ENCODE measurements at places on chromosomes 5 and 9.

GRCh38 chr9:72509053-72509452, 12.4 kb upstream of the TMC1 start:
- DNase-seq = no peak

DNA sequence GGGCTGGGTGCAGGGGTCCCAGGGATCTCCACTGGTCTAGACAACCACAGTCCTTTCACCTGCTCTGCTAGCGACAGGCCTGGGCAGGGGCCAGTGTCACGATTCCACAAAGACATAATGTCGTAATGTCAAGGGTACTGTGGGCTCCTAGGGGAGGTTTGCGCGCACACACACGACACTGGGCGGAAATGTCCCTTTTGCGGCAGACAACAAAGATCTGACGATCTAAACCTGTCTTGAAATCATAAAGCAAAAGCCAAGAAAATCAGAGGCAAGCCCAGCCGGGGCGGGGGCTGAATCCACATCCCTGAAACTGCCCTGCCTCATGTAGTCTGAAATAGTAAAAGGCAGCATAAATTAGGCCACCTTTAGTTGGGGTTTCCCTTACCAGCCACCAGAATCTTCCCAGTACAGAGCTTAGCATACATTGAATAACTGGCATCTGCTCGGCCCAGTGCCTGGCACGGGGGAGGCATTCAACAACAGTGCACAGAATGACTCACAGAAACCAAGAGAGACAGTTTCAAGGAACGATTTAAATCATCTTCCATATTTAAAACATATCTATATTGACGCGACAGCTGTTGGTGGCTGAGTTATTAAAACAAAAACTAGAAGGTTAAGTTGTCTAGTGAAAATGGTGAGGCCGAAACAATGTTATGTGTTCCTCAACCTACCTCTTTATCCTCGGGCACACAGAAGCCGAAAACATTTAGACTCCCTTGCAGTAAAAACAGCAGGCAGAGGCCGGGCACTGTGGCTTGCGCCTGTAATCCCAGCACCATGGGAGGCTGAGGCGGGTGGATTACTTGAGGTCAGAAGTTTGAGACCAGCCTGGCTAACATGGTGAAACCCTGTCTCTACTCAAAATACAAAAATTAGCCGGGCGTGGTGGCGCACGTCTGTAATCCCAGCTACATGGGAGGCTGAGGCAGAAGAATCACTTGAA, 151.0 kb downstream of the MYO10 start:
- no peak for DNase-seq

DNA sequence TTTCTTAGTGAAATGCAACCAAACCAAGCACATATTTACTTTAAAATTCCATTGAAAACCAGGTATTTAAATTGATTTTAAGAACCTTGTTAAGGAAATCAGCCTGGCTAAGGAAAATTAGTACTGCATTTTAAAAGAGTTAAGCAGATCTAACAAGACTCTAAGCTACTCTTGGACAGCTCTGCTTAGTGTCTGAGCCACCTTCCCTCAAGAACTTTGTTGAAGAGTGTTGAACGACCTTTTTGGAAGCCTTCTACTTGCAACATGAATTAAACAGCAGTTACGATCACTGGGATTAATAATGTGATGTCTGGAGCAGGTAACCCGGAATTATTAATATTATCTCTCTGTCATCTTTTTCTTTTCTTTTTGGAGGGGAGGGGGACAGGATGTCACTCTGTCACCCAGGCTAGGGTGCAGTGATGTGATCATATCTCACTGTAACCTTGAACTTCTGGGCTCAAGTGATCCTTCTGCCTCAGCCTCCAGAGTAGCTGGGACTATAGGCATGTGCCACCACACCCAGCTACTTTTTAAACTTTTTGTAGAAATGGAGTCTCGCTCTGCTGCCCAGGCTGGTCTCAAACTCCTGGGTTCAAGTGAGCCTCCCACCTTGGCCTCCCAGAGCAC, 74.7 kb downstream of the ANKRD55 start:
- DNase-seq = no peak

DNA sequence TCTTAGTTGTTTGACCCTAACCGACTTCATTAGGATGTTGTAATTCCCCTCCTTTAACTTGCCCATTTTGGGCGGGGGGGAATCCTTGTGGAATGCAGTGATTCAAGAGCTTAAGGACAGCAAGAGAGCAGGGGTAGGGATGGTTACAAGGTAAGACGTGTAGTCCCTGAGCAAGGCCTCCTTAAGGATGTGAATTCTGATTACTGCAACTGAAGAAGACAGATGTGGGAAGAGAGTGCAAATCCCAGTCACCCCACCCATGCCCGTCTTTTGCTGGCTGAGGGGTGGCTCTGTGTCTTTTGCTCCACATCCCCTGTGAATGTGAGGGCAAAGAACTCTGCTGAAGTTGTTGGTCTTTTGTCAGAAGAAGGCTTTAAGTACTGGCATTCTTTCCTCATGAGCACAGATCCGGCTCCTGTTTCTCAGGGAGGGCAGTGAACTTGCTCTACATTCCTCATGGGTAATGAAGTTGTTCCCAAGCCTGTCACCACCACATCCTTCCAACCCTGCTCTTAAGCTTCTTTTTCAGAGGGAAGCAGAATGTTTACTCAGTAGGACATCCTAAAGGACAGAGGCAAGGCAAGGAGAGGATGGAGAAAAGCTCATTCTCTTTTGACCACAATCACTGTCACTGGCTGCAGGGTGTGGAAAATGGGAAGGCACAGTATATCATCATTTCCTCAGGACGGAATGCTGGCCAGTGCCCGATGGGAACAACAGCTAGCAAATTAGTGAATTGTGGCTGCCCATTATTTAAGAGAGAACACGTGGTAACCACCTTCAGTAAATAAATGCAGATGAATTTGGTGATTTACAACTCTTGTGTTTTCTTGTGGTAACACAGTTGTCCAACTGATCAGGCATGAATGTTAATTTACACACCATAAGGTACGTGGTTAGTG, 61.5 kb downstream of the RAI14 start:
- DNase-seq = no peak

GRCh38 chr5:160837749-160838593, 14.0 kb downstream of the ATP10B start:
- no peak for DNase-seq

DNA sequence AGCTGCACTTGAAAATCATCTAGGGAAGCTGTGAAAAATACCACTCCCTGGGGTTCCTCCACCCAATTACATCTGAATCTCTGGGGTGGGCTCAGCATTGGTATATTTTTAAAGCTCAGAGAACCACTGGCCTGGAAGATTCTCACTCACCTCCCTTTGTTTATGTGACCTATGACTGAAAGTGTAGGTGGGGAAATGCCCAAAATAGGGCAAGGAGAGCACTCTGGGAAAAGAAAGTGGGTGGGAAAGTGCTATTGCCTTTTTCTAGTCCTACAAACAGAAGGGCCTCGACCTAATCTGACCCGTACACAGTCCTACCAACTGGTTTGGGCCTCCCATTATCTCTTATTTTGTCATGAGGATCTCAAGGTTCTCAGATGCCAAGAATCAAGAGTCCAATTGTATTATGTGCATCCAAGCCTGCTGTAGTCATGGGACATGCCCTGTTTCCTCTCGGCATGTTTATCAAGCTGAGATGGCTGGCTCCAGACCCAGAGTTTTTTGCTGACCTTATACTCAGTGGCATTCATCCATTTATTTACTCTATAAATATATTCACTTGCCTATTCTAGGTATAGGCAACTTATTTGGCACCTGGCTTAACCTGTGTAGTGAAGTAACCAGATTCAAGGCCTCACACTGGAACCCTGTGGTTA, 483.7 kb downstream of the ENC1 start:
- DNase-seq = no peak

GRCh38 chr5:99034336-99034735, 105.5 kb upstream of the CHD1 start:
- no peak for DNase-seq

DNA sequence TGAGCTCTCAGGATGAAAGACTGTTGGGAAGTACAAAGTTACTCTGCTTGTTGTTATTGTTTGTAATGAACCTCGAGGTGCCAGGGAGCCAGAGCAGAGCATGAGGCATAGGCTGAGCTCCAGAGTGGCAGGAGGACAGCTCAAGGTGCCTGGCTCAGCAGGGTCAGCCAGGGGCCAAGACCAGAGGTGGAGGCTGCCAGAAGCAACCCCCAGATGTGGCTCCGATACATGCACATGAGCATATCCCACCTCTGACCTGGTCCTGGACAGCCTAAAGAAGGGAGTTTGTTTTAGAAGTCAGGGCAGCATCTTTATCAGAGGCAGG, 105.6 kb downstream of the PSD2 start:
- DNase-seq = no peak

DNA sequence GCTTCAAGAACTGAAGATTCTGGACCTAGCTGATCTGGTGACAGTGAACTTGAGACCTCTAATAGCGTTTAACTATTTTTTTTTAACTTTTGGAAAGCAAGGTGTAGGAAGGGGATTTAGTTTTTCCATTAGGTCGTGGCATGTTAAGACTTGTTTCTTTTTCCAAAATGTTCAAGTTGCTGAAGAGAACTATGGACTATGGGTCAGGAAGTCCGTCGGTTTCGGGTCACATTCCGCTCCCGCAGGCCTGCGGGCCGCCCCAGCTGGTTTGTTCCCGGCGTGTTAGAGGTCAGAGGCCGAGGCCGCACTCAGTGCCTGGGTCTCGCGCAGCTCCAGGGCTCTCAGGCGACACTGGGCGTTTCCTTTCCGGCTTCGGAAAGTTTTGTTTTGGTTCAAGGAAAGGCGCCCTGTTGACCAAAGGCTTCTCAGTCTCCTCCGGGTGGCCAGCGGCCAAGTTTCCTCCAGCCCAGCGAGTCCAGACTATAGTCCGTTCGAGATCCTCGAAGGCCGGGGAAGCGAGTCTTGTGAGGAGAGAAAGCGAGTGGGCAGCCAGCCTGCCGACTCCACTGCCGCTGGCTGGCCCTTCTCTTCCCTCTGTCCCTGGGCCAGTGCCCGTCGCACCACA, 586 bp upstream of the FCHO2 start:
- DNase-seq = no peak

GRCh38 chr9:5644501-5644900, 15.6 kb downstream of the RIC1 start:
- DNase-seq = no peak

- no peak for DNase-seq
These were observed 372.8 kb upstream of the RFX3 start for GRCh38 chr9:3898461-3899218.

DNA sequence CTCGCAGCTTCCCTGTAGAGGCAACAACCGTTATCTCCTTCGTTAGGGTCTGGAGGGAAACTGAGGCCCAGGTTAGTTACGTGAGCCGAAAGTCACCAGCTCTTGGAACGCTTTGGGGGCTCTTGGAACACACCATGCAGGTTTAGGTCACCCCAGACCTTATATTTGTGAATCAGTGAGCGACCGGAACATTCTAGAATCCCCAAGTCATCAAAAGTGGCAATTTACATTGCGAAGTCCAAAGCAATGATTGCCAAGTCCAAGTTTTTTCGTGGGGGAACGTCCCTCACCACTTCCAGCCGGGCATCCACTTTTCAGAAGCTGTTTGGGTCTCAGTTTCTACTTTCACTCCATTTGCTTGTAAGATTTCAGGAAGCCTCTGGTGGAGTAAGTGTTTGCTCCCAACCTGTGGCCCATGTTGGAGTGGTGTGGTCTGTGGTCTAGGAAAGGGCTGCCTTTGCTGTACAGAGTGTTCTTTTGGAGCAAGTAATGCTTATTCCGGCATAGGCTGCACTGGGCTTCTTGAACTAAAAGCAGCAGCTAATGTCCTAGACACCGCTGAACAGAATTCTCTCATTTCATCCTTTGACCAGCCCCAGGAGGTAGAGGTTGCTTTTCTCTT, 32.8 kb upstream of the SPRY4 start:
- DNase-seq = no peak

DNA sequence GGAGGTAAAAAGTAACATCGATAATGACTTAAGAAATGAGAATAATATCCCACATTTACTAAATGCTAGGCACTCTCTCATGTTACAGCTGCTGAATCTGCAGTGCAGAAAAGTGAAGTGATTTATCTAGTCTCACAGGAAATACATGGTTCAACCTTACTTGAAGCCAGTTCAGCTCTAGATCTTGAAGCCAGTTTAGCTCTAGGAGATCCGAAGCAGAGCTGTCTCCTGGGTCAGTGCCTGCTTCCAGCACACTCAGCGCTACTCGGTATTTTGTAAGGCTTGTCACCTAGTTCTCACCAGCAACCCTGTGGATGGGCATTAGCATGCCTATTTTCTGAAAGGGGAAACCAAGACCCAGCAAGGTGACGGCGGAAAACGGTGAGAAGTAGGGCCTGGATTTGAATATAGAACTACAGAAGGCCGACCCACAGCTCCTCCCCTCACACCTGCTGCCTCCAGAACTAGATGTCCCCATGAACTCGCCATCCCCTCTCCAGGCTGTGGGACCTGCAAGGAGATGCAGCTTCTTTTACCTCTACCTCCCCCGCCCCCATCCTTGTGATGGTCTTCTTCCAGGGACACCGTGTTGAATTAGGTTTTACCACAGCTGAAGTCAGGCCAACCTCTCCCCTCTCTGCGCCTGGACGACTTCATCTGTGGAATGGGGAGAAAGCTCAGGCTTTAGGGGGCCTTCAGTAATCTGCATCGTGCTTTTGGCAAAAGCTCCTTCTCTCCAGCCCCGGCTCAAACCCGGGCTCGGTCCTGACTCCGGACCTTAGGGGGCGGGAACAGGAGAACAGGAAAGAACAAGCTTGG, 4.4 kb upstream of the MSX2 start:
- no peak for DNase-seq

GRCh38 chr9:84917366-84918070, 248.0 kb downstream of the NTRK2 start:
- no peak for DNase-seq

- no peak for DNase-seq
These were observed 35.1 kb upstream of the CCDC152 start for GRCh38 chr5:42721484-42721883.

- DNase-seq = peak; percentile 48
These were observed 40.5 kb downstream of the MVB12B start for GRCh38 chr9:126367139-126367538.

- no peak for DNase-seq
These were observed 59.9 kb downstream of the VAV2 start for GRCh38 chr9:133932181-133932580.

GRCh38 chr5:172887692-172888091, 53.6 kb downstream of the ERGIC1 start:
- no peak for DNase-seq

- no peak for DNase-seq
These were observed 152.8 kb upstream of the IER5L start for GRCh38 chr9:129330711-129331492.

DNA sequence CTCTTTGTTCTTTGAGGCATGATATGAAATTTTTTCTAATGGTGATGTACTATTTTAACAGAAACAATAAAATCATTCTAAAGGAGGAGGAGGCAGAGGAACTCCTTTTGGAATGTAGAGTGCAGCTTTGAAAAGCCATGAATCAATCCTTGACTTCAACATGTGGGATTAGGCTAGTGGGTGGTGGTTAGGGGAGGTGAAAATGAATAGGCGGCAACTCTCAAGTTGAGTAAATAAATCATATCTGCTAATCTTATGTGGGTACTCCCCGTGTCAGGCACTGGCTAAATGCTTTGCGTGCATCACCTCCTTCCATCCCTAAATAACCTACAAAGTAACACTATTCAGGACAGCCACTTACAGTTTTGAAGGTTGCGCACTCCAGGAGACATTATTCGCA, 35.1 kb downstream of the FAM81B start:
- no peak for DNase-seq

Data from DMS79 (cell line).